Activated T-cell treated with anti-CD3 and anti-CD28 coated beads for 1 hour (primary cell): ENCODE measurements at places on chromosomes 2 and 18.

DNA sequence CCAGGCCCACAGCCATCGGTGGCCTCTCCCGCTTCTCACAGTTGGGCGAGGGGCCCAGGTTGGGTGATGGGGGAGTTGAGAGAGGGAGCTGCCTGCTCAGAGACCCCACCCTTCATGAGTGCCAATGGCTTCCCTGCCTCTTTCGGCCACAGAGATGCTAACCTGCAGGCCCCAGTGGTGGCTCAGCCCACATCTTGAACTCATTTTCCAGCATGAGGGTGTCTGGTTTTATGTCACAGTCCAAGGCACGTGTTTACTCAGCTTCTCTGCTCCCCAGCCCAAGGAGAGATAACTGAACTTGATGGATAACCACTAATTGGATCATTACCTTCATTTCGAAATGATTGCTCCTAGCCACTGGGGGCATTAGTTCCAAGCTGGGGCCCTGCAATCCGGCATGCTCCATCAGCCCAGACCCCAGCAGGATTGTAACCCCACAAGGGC, 45.9 kb upstream of the SIX2 start:
- no peak for DNase-seq

GRCh38 chr18:50624981-50625380, 65.1 kb downstream of the MAPK4 start:
- DNase-seq = no peak

- DNase-seq = no peak
Observed at GRCh38 chr2:71674158-71674851, 220.9 kb downstream of the DYSF start.

DNA sequence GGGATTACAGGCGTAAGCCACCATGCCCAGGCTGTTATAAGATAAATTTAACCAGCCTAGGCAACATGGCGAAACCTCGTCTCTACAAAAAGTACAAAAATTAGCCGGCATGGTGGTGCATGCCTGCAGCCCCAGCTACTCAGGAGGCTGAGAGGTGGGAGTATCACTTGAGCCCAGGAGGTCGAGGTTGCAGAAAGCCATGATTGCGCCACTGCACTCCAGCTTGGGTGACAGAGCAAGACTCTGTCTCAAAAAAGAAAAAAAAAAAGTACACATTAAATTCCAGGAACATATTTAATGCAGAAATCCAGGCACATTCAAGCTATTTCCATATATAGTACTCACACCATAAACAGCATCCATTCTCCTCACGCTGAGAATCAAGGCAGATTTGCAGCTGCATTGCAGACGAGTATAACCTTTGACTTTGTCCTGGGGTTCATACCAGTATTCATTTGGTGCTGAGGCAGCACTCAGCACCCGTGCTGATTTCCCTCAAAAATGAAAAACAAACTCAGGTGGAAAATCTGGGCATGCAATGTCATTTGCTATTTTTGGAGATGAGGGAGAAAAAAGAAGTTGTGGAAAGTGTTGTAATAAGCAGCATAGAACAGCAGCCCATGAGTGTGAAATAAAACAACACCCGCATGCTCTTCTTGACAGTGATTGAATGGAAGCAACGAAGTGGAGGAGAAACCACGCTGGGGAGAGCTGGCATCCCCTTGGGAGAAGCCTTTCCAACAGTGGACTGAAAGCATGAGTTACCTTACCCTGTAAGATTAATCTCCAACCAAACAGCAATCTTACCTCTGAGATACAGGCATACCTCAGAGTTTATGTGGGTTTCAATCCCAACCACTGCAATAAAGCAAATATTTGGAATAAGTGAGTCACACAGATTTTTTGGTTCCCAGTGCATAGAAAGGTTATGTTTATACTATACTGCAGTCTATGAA, 46.8 kb upstream of the ANXA4 start:
- no peak for DNase-seq

DNA sequence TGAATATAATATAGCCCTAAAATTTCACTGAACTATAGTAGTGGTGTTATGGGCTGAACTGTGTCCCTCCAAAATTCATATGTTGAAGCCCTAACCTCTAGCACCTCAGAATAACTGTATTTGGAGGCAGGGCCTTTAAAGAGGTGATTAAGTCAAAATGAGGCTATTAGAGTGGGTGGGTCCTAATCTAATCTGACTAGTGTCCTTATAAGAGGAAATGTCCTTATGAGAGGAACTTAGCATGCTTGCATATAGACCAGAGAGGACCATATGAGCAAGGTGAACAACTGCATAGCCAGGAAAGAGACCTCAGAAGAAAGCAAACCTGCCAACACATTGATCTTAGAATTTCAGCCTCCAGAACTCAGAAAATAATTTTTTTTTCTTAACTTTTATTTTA, 238.4 kb downstream of the ZEB2 start:
- no peak for DNase-seq

- DNase-seq = no peak
Observed at GRCh38 chr2:65367524-65367923, 64.9 kb downstream of the SPRED2 start.

GRCh38 chr18:73679941-73680712, 467.5 kb downstream of the FBXO15 start:
- no peak for DNase-seq

GRCh38 chr2:216915557-216916150, 55.8 kb upstream of the TNP1 start:
- no peak for DNase-seq

GRCh38 chr2:49950646-49951045, 796.3 kb upstream of the FSHR start:
- no peak for DNase-seq

DNA sequence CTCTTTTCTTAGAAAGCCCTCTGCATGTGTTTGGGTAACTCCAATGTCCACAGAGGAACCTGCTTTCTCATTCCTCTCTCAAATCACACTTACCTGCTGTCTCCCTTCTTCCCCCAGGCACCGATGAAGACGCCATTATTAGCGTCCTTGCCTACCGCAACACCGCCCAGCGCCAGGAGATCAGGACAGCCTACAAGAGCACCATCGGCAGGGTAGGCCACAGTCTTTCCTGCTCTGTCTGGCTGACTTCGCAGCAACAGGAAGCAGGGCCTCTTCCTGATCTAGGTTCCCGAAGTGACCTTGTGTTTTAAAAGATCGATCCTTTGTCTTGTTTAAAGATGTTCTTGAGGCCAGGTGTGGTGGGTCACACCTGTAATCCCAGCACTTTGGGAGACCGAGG, 25.0 kb upstream of the GMCL1 start:
- no peak for DNase-seq

DNA sequence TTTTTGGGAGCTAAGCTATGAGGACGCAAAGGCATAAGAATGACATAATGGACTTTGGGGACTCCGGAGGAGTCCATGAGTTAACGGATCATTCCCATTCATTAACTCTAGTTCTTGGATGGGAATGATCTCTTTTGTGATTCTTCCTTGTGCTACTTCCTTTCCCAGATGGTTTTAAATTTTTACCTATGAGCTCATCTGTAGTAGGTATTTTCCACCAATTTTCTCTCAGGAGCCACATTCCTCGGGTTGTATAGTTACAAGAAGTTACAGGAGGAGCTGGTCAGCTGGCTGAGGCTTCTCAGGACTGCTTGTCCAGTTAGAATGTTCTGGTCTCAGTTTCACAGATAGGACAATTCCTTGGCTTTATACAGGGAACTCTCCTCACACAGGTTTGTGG, 42.9 kb upstream of the LPIN2 start:
- no peak for DNase-seq

GRCh38 chr2:138105358-138105757, 141.1 kb downstream of the HNMT start:
- DNase-seq = no peak
